ENCODE measurements at places on chromosomes 11 and 22. TPM values are rescaled to one million over a fixed set of nuclear protein-coding genes. Genes with fewer than 3 reads are reported as not detected.

- no peak for DNase-seq
These were observed 15.3 kb downstream of the PTPN5 start for GRCh38 chr11:18776324-18776723.

- DNase-seq, result peak; percentile 77
These were observed 13.8 kb downstream of the PHLDB1 start for GRCh38 chr11:118621071-118621783.

- no peak for DNase-seq
These were observed 164.0 kb downstream of the MN1 start for GRCh38 chr22:27637604-27638003.

GRCh38 chr22:50699001-50699755 lies 26.6 kb downstream of the SHANK3 start:
- no peak for DNase-seq

GRCh38 chr11:5600374-5600851 lies 4.0 kb downstream of the TRIM6 start:
- peak; percentile 75 for DNase-seq

DNA sequence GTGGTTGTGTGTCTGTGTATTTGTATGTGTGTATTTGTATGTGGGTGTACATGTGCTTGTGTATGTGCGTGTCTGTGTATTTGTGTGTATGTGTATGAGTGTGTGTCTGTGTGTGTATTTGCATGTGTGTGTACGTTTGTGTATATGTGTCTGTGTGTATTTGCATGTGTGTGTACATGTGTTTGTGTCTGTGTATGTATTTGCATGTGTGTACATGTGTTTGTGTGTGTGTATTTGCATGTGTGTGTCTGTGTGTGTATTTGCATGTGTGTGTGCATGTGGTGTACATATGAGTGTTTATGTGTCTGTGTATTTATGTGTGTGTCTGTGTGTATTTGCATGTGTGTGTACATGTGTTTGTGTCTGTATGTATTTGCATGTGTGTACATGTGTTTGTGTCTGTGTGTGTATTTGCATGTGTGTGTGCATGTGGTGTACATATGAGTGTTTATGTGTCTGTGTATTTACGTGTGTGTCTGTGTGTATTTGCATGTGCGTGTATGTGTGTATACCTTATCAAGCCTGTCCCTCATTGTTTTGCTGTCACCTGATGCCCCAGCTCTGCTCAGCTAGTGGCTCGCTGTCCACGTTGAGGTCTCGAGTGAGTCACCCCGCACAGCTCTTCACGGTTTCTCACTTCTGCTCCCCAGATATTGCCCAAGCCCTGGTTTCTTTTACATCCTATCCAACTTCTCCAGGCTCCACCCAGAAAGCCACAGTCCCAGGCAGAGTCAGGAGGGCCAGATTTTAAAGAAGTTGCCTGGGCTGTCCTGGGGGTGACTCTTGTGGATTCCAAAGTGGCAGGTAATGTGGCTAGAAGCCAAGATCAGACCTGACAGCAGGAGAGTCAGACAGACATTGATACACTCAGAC lies 15.2 kb downstream of the MB start:
- peak; percentile 14 for DNase-seq

DNA sequence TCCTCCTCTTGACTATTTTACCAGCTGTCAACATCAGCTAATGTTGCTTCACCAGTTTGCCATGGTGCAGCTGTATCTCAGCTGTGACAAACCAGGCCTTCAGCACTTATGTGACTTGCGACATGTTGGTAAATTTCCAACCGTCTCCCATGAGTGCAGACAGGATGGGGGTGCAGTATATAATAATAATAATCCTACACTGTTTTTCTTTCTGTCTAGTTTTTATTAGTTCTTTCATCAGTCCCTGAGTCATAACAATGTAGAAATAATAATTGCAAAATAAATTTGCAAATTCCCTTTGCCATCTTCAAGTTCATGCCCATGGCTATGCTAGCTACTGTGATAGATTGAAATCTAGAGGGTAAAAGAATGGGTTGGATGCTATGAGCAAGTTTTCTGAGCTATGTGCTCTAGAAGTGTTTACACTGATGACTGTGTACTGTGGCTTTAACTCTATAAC lies 4.9 kb downstream of the MMP13 start:
- DNase-seq, result no peak

DNA sequence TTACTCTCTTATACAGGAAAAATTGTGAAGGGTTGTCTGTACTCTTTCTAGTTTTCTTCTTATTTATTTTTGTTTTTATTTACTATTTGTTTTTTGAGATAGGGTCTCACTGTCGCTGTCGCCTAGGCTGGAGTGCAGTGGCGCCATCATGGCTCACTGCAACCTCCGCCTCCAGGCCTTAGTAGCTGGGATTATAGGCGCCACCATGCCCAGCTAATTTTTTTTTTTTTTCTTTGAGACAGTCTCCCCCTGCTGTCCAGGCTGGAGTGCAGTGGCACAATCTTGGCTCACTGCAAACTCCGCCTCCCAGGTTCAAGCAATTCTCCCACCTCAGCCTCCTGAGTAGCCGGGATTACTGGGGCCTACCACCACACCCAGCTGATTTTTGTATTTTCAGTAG lies 18.4 kb downstream of the CUL5 start:
- DNase-seq, result no peak

DNA sequence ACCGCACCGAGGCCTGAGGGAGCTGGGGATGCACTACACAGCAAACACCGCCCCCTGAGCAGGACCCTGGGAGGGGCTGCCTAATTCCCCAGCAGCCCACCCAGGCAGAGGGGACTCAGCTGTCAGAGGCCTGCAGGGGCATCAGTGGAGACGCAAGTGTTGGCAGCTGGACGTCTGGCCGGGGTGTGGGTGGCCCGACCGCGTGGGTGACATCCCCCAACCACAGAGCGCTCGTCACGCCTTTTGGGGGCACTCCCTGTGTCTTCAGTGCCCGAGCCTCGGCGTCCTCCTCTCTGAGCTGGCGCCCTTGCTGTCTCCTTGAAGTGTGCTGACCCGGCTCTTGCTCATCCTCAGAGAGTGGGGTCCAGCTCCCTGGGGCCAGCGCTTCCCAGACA lies 150.2 kb downstream of the BRD1 start:
- DNase-seq, result no peak

DNA sequence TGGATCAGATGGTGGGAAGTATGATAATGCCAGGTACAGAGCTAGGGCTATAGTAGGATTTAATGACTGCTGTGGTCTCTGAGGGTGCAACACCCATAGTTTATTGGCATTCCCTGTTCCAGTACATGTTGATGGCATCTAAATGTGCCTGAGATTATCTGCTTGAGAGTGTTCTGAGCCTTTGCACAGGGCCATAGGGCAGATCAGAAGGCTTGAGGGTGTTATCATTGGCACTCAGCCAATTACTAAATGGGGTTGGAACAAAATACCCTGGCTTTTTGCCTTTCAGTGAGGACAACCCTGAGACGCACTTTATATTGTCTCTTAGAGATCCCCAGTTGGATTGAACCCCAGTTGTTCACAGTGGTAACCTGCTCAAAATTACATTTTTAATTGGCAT lies 6.7 kb downstream of the SLC5A12 start:
- DNase-seq, result no peak

- DNase-seq, result no peak
These were observed 31.9 kb downstream of the ASCC2 start for GRCh38 chr22:29806196-29806595.

- no peak for DNase-seq
These were observed 5.9 kb downstream of the ZNF215 start for GRCh38 chr11:6932145-6932544.

GRCh38 chr22:47041271-47042115 lies 279.0 kb downstream of the TBC1D22A start:
- no peak for DNase-seq

GGT1 gene
- 53.5 TPM for total RNA-seq

CD248 gene
- total RNA-seq, result not detected

NPAT gene
- total RNA-seq, result 10.2 TPM

INPPL1 gene
- 49.1 TPM for total RNA-seq

FAM111B gene
- 3.7 TPM for total RNA-seq

KCNJ11 gene
- 0.74 TPM for total RNA-seq

HTR3B gene
- not detected for total RNA-seq

CD3D gene
- total RNA-seq, result not detected
